ENCODE measurements at places on chromosomes 7 and 10.

- DNase-seq, result no peak
Observed at GRCh38 chr7:91491868-91492267, 227.6 kb downstream of the FZD1 start.

DNA sequence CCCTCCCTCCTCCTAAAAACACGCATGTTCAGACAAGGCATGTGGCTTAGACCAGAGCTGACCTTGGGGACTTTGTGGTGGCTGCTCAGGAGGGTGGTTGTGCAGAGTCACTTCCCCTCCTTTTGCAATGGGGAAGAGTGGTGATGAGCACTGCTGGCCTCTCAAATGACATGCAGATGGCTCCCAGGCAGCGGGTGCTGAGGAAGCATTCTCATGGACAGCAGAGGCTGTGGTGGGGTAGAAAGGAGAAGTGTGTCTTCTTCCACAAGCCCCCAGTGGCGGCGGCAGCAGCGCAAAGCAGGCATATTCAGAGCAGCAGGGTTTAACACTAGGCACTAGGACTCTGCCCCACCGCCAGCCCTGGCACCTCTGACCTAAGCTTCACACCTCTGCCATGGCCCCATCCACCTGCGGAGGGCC lies 105.9 kb upstream of the ANLN start:
- no peak for DNase-seq

DNA sequence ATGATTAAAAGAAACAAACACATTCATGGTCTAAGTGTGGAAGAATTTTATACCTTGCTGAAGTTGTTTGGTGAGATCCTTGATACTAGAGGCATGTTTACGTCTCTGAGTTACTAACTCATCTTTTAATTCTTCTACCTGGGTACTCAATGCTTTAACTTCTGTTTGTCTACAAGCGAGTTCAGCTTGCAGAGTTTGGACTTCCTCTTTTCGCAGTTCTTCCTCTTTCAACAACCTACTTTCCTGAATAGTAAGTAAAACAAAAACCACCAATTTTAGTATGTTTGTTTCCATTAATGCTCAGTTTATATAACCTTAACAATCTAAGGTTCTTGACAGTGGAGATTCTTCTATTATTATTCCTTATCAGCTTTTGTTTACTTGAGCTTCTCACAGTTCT lies 42.9 kb downstream of the CCDC186 start:
- no peak for DNase-seq

GRCh38 chr10:58266003-58266825 lies 1.5 kb downstream of the IPMK start:
- peak; percentile 57 for DNase-seq

GRCh38 chr7:11707606-11708193 lies 124.3 kb downstream of the THSD7A start:
- no peak for DNase-seq

- DNase-seq, result peak; percentile 47
Observed at GRCh38 chr7:134632937-134633540, 13.6 kb upstream of the BPGM start.

GRCh38 chr7:16914771-16915170 lies 33.0 kb upstream of the AGR3 start:
- DNase-seq, result peak; percentile 20

GRCh38 chr10:66187053-66187733 lies 738.6 kb upstream of the LRRTM3 start:
- DNase-seq, result no peak

DNA sequence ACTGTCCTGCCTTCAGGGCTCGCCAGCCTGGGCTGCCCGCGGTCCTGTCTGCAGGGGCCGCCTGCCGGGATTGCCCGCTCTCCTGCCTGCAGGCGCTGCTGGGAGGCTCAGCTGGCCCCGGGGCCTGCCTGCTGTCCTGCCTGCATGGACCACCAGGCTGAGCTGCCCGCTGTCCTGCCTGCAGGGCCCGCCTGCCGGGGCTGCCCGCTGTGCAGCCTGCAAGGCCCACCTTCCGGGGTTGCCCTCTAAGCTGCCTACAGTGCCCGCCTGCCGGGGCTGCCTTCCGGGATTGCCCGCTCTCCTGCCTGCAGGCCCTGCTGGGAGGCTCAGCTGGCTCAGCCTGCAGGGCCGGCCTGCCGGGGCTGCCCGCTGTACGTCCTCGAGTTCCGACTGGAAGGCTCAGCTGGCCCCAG lies 164.4 kb downstream of the GLRX3 start:
- DNase-seq, result no peak

DNA sequence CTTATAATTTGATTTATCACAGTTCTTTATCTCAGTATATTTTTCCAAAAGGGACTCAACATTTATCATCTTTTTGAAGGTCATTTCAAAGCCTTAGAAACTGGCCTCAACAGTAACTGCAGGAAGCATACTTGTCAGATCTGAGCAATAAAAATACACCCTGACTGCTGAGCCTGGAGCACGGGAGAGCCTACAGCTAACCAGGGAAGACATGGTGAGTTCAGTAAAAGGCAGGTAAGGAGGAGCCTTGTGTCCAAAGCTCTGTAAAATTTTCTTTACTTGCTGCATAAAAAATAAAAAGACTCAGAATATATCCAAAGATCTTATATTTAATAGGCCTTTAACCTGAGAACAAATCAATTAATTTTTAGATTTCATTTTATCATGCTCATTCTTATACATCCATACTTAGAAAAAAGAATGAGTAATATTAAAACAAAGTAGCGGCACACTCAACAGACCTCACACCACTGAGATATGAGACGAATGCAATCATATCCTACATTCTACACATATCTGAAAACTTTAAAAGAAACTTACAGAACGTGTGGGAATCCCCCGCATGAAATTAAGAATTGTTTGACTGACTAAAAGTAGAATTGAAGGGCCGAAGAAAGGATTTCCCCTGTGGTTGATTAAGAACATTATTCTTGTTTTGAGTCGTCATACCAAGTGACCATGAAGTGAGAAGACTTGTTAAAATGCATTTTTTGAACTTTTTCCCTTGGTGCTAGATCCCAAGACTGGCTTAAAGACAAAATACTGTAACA lies 296.4 kb upstream of the MKLN1 start:
- no peak for DNase-seq

- no peak for DNase-seq
Observed at GRCh38 chr10:813286-813685, 118.2 kb downstream of the LARP4B start.

- no peak for DNase-seq
Observed at GRCh38 chr7:26535483-26536007, 243.9 kb downstream of the SNX10 start.

DNA sequence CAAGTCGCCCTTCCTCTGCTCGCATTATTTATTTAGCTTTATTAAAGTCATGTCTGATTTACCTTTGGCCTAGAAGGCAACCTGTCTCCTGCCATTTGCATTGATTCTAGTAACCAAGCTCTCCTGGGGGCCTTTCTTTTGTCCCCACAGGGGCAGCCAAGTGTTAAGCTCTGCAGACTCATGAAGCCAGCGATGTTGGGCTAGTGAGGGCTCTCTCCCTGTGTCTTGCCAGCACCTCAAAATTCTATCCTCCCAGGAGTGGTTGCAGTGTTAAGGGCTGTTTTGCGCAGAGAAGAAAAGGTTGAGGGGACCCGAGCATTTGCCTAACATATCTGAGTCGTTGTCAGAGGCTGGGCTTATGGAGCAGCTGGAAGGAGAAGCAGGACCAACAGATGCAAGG lies 61.9 kb downstream of the AOC1 start:
- DNase-seq, result no peak

- DNase-seq, result no peak
Observed at GRCh38 chr7:18663321-18663720, 167.8 kb downstream of the HDAC9 start.

DNA sequence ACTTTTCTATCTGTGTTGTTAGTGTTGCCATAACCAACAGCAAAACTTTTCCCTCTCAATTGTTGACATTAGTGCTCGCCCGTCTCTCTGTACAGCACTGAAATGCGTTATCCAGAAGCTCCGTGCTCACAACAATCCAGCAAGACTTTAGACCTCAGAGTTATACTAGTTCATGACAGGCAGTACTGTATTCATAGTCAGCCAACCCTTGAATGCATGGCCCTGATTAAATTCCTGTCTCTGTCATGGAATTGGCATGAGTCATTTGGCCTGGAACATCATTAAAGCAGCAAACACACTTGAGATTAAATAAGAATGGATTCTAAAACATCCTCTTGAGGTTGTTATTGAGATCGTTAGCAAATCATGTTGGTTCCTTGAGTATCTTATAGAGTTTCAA lies 405.5 kb upstream of the C7orf33 start:
- peak; percentile 38 for DNase-seq

DNA sequence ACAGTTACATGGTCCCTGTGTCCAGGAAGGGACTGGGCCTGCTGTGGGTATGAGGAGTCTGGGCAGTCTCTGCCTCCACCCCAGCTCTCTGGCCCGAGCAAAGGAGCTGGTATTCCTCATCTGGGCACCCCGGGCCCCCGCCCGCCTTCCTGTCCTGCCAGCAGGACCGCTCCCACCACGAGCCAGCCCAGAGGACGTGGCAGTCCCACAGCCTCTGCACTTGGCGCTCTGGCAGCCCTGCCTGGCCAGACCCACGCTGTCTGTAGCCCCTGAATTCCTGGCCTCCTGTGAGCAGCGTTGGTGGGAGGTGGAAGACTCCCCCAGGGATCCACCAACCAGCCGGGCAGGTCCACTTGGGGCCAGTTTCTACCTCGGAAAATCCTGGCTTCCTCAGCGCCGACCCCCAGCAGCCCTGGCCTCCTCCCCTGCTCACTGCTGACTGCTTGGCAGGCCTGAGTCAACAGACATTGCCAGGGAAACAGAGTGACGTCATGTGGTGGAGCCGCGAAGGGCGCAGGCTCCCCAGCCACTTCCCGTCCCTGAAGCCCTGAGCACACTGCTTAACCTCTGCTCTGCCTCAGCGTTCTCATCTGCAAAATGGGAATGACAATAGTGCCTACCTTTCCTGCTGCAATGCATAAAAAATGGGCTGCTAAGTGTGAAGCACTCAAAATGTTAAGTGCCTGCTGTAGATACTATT lies 21.6 kb upstream of the LIMK1 start:
- peak; percentile 93 for DNase-seq

DNA sequence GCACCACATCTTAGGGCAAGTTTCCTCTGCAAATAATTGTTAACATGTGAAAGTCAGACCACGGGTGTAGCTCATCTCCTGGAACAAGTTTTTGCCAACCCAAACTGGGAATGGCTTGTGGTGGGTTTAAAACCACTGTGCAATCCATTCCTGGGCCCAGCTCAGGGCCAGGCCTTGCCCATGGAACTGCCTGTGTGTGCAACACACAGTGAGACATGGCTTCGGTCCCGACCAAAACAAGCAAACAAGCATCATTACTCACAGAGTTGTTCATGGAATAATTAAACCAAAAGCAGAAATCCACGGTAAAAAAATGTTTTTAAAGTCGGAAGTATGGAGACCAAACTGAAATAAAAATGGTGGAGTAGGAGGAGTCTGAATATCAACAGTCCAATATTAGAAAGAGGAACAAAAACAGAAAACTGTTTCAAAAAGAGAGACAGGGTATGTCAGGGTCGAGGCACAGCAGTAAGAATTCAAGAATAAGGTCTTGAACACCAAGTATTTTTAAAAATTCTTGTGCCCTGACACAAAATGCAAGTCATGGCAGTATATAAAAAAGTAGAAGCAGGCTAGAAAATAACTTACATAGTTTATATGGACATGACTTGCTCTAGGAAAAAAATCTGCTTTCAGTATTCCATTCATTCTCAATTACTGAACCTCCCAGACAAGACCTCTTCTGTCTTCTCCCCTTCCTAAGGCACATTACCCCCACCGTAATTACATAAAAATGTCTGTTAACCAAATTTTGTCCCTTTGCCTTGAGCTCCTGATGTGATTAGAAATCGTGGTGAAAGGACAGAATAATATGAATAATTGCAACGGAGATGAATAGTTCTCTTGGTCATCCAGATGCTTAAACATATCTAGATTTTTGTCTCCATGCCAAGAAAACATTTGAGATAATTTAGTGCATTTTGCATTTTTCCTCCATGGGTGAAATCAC lies 88.4 kb downstream of the FAS start:
- DNase-seq, result no peak

DNA sequence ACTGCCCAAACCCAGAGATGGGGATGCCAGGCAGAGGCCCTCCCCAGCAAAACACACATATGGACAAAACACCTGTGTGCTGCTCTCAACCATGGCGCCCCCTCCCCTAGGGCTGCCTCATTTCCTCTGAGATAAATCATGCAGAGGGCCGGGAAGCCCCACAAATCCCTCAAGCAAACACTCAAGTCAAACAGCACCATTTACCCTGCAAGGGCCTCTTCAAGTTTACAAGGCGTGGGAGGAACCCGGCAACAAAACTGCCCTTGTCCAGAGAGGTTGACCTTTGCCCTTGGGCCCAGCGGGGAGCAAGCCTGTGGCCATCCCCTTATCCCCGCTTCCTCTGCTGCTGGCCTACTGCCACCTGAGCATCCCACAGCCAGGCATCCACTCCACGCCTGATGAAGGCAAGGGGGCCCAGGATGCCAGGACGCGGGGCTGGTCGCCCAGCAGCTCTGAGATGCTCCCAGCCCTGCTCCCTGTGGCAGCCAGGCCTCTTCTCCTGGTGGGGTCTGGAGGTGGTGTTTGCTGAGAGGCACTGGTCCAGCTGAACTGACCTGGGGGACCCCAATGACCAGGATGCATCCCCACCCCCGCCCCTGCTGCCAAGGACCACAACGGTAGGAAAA lies 77.4 kb downstream of the DLG5 start:
- DNase-seq, result no peak

- DNase-seq, result peak; percentile 96
Observed at GRCh38 chr10:58641095-58641531, 128.4 kb downstream of the BICC1 start.

DNA sequence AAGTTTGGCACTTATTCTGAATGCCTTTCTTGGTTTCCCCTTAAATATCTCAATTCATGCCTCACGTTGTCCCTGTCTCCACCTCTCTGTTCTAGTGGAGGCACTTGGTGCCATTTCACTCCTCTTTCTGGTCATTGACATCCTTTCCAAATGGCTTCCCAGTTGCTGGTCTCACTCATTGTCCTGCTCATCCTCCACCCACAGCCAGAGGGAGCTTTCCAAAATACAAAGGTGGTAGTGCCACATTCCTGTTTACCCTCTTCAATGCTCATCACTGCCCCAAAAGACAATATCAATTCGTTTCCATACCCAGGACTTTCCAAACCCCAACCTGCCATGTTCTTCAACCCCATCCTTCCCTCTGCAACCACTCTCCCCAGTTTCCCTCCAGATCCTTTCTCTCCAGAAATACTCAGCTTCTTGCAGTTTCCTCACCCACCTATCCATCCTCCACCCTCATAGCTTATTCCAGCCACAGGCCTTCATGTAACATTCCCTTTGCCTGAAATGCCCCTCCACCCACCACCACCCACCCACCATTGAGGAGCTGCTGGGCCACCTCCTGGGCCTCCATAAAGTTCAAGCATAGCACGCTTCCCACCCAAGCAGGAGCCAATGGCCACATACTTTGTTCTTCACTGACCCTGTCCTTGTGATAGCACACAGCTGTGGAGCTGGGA lies 63.1 kb upstream of the ADRB1 start:
- DNase-seq, result no peak

GRCh38 chr10:124249812-124250432 lies 156.5 kb upstream of the CHST15 start:
- no peak for DNase-seq

- no peak for DNase-seq
Observed at GRCh38 chr10:113487154-113487553, 65.7 kb upstream of the HABP2 start.
